ENCODE measurements at places on chromosomes 6 and 20. TPM values are rescaled to one million over a fixed set of nuclear protein-coding genes. Genes with fewer than 3 reads are reported as not detected.

The SLC24A3 gene
- total RNA-seq: not detected

DNA sequence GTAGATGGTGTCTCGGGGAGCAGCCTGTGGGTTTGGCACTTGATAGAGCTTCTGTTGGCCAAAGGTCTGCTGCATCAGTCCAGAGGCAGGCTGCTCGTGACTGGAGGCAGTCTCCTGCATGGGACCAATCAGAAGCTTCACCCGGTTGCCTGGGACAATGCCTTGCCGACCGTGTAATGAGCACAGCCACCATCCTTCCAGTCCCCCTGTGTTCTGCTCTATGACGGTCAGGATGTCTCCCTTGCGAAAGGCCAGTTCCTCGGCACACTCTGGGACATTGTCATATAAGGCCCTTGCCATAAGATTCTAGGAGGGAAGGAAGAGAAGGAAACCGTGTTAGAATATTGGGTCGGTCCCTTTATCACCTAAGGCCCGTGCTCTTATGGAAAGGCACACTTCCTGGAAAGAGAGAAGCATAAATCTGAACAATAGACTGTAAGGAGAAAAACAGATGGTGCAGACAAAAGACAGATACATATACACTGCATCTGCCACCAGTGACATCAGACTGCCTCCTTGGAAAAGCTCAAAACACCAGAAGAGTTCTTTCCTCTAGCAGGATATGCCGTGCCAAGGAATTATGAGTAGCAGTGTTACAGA is 18.9 kb downstream of the NEDD9 start:
- no peak overlapping the region for H3K27ac ChIP-seq
- no peak overlapping the region for H3K4me3 ChIP-seq
- no peak for DNase-seq
- no peaks in the 10 kb centered on the region for H3K27me3 ChIP-seq

- H3K27me3 ChIP-seq: peaks cover 2% of the 10 kb centered on the region
- H3K4me1 ChIP-seq: no peaks in the 10 kb centered on the region
Observed at GRCh38 chr6:18031189-18031588, 43.8 kb upstream of the KIF13A start.

The XKR7 gene
- total RNA-seq: not detected

- H3K4me3 ChIP-seq: peak overlapping the region; percentile 94
- no peaks in the 10 kb centered on the region for H3K27me3 ChIP-seq
- H3K27ac ChIP-seq: peak overlapping the region; percentile 92
Observed at GRCh38 chr6:30683980-30684338, 2.5 kb downstream of the PPP1R18 start.

The CST4 gene
- not detected for total RNA-seq
